ENCODE measurements at places on chromosomes 7 and 10.

- no peak for DNase-seq
Measured at GRCh38 chr10:52653263-52653909, 119.2 kb downstream of the MBL2 start.

DNA sequence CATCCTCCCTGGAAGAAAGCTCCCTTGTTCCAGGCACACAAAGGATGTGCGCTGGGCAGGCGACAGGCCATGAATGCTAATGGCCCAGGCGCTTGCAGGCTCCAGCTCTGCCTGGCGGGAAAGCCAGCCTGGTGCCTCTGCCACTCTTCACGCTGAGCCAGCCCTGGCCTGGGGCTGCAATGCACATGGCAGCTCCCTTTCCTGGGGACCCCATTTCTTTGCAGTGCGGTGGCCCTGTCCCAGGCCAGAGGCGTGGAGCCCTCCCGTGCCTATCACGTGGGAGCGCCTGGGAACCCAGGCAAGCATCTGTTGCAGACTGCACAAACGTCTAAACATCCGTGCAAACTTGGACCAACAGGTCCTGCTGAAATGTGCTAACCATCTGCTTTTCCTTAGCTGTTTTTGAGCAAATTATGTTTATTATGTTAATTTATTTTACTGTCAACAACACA lies 152.1 kb upstream of the LYZL2 start:
- DNase-seq, result no peak

DNA sequence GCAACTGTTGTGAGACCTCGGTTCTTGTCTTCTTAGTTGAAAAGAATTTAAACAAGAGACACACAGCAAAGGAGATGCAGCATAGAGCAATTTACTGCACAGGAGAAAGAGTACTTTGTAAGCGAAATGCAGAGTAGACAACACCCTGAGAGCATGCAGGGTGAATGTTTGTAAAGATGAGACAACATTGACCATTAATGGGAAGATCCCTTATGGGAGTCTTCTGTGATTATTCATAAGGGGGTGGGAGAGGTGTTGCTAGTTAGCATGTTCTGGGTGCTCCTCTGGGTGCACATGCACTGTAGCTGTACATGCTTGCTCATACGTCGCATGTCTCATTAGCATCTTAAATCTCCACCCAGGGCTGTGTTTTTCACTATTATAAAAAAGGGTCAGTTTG lies 62.3 kb downstream of the CLRN3 start:
- no peak for DNase-seq

DNA sequence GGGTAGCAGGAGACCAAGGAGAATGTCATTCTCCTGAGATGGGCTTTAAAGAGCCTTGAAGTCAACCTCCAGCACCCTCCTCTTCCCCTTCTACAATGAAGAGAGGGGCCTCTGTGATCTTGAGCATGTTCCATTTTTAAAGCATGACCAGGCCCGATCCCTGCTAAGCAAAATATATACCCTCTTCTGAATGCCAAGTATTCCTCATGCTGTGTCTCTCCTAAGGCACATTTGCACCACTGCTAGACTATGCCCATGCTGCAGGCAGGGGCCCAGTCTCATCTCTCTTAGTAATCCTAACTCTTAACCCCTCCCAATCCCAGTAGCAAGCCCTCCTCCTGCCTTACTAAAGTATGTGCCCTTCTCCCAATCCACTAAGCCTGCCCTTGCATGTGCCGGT lies 18.4 kb downstream of the SORBS1 start:
- no peak for DNase-seq

DNA sequence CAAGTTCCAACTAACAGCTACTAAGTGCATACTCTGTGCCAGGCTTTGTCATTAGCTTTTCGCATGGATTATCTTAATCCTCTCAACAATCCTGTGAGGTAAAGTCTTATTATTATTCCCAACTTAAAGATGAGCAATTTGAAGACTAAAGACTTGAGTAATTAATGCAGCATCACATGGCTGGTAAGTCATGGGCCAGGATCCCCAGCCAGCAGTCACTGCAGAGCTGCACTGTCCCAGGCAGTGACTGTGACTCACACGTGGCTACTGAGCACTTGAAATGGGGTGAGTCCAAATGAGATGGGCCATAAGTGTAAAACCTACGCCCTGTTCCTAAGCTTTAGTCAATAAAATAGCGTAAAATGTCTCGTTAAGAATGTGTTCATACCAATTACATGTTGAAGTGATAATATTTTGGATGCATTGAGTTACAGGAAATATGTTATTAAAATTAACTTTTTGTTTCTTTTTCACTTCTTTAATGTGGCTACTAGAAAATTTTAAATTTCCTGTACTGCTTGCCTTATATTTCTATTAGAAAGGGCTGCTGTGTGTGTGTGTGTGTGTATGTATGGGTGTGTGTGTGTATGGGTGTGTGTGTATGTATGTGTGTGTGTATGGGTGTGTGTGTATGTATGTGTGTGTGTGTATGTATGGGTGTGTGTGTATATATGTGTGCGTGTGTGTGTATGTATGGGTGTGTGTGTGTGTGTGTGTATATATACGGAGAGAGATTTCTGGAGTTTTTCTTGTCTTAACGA lies 756.3 kb downstream of the AUTS2 start:
- peak; percentile 5 for DNase-seq

GRCh38 chr7:28354601-28355402 lies 57.5 kb upstream of the CREB5 start:
- DNase-seq, result no peak

- no peak for DNase-seq
Measured at GRCh38 chr10:132906106-132906505, 36.3 kb downstream of the CFAP46 start.

- no peak for DNase-seq
Measured at GRCh38 chr10:627032-627992, 62.2 kb downstream of the DIP2C start.

DNA sequence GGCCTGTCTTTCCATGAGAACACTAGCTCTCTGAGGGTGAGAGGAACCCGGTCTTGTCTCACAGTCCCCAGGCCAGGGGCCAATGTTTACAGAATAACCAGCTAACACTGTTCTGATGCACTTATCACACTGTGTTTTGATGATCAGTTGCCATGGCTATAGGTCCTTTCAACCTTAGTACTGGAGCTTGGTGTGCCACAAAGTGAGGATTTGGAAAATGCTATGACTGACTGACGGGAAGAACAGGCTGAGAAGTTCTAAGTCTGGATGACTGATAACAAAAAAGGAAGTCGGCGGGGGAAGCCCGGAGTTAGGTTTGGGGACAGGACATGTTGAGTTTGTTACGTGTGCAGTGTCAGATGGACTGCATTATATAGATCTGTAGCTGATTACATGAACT lies 141.8 kb downstream of the CTTNBP2 start:
- no peak for DNase-seq

DNA sequence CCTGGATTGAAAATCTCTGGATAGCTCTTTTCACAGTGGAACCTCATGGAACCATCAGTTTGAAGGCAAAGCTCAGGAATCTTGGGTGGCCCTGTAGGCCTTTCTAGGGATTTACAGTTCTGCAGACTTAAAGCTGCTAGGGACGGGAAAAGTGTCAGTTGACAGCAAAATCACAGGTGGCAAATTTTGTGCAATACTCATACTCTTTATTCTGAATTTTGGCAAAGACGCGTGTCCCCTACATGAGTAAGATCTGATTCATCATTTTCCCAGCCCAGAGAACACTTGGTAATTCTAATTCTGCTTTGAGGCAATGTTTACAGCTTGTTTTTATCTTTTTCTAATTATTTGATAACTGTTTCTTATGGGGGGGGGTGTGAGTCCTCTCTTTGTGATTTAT lies 3.6 kb downstream of the LRRC17 start:
- DNase-seq, result no peak

GRCh38 chr10:63522277-63522687 lies 1.1 kb downstream of the REEP3 start:
- DNase-seq, result peak; percentile 7

- no peak for DNase-seq
Measured at GRCh38 chr10:119942973-119943372, 50.4 kb downstream of the SEC23IP start.

DNA sequence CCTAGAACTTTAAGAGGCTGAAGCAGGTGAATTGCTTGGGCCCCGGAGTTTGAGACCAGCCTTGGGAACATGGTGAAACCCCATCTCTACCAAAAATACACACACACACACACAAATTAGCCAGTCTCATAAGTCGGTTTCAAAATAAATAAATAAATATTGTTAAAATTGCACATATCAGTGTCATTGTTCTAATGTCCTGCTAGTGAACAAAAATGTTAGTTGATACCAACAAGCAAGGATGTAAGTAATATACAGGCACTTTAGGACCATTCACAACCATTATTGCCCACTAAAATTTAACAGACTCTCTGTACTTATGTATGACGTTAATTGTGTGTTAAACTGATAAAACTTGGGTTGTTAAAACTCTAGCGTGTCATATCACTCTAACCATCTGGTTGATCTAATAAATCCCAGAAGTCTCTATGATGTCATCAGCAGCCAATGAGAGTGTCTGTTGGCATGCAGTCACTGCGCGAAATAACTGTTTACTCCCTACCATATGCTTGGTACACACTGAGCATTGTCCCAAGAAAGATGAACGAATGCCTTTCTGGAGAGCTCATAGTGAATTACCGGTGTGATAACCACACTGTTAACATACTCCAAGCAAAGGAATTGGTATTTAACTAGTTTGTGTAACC lies 30.4 kb upstream of the OTUD1 start:
- DNase-seq, result no peak

DNA sequence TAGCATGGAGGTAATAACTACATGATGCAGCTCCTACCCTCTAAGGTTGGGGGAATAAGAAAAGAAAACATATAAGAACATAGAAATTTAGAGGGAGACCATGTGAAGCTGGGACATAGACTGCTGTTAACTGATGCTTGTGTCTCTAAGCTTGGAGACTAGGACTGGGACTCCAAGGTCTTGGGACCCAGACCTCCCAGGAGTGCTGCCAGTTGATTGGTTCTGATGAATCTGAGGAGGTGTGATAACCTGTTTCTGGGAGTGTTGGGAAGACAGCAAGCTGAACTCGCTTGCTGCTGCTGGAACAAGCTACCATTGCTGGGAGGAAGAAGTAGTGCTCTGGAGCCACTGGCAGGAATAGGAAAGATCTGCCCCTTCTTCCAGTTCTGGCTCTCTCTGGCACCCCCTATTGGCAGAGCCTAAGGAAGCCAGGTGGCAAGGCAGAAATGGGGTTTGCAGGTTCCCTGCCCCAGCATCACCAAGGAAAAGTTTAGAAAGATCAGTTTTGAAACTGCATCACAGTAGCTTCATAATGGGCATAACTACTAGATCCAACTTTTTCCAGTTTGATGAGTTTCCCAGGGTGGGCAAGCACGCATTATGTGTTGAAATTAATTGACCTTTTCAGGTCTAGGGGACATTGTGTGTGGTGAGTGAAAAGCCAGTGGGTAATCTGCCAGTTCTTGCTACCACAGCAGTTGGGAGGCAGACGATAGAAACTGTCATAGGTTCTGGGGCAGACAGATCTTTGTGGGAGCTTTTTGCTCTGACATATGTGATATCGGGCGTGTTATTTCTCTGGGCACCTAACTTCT lies 140.7 kb downstream of the SND1 start:
- peak; percentile 32 for DNase-seq

- DNase-seq, result no peak
Measured at GRCh38 chr10:108791794-108792474, 1131.4 kb downstream of the XPNPEP1 start.

- DNase-seq, result no peak
Measured at GRCh38 chr7:77753173-77753572, 45.1 kb downstream of the TMEM60 start.

GRCh38 chr7:123241809-123242208 lies 42.0 kb upstream of the SLC13A1 start:
- DNase-seq, result no peak

DNA sequence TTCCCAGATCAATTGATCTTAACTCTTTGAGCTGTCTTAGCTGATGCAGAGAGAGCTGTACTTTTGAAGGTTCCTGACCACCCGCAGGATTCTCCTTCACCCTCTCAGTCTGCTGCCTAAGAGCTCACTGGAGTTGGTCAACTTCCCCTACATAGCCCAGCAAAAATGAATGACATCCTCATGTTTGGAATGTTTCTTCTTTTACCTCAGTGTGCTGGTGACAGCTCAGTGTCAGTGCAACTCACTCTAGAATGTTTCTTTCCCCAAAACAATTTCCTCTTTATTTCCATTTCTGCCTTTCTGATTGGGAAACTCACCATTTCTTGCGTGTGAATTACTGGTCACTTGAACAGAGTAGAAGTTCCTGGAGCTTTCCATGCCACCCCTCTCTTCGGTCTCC lies 48.7 kb downstream of the LSMEM1 start:
- DNase-seq, result no peak

GRCh38 chr10:35447693-35448407 lies 111.5 kb downstream of the CCNY start:
- no peak for DNase-seq

DNA sequence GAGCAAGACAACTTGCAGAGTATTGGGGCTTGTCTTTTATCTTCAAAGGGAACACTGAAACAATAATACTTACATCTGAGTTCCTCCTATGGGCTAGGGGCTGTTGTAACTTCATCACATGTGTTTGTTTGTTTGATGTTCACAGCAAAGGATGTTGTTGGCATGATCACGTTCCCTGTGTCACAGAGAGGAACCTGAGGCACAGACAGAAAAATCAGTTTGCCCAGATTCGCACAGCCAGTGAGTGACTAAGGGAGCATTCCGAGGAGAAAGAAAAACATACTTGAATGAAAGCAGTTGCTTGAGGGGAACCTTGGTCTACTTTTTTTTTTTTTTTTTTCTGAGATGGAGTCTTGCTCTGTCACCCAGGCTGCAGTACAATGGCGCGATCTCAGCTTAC lies 87.2 kb upstream of the PFKP start:
- no peak for DNase-seq

- no peak for DNase-seq
Measured at GRCh38 chr10:26773633-26774032, 76.1 kb downstream of the PDSS1 start.

DNA sequence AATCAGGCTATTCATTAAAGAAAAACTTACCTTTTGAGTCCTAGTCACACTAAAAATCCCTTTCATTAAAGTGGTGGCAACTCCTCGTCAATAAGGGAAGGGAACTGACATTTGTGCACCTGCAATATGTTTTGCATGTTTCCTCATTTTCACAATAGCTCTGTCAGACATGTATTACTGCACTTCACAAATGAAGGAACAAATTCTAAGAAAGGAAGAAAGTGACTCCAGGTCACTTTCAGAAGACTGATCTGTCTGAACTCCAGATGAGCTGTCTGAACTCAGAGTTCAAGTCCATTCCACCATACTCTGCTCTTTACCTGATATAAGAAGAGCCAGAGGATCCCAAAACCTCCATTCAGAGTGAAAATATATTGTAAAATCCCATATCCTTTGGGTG lies 50.3 kb upstream of the GSAP start:
- no peak for DNase-seq

- DNase-seq, result no peak
Measured at GRCh38 chr10:125149036-125149679, 11.2 kb downstream of the CTBP2 start.

DNA sequence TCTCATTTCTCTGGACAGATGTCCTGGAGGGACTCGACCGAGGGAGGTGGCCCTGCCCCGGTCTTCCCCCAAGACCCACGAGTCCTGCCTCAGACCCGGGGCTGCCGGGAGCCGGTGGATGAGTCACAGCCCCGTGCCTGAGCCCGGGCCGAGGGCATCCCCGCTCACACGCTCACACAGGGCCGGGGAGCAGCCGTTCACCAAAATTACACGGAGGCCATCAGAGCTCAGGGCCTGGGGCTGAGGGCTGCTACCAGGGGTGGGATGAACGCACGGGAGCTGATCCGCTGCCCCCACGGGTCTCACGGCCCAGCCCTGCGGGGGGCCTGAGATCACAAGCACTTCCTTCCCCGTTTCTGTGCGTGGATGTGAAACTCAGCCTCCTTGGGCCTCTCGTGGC lies 17.5 kb downstream of the FAM20C start:
- DNase-seq, result no peak

GRCh38 chr10:122497241-122497640 lies 35.9 kb downstream of the HTRA1 start:
- no peak for DNase-seq

All from activated CD4-positive, alpha-beta T cell treated with anti-CD3 and anti-CD28 coated beads for 4 hours (primary cell).